ENCODE measurements at places on chromosomes 7 and 10.
A peak's percentile ranks its signal among the peaks of the same experiment; 100 is the strongest.

GRCh38 chr7:8514781-8515519 is 81.5 kb downstream of the NXPH1 start:
- no peak for DNase-seq

GRCh38 chr7:105831824-105832535 is 44.4 kb downstream of the ATXN7L1 start:
- no peak for DNase-seq

DNA sequence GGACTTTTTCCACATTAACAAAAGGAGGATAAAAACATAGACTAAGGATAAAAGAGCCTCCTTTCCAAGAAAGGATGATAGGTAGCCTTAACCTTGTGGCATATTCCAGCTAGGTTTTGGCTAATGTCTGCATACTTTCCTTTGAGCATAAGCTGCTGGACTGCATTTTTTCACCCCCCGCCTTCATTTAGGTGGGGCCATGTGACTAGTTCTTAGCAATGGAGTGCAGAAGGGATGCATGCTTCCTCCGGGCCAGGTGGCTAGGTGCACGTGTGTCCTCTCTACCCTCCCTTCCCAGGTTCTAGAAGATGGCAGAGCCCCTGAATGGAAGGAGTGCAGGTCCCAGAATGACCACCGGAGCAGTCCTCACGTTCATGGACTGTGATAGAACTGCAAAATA is 59.8 kb downstream of the BPGM start:
- DNase-seq, result no peak

DNA sequence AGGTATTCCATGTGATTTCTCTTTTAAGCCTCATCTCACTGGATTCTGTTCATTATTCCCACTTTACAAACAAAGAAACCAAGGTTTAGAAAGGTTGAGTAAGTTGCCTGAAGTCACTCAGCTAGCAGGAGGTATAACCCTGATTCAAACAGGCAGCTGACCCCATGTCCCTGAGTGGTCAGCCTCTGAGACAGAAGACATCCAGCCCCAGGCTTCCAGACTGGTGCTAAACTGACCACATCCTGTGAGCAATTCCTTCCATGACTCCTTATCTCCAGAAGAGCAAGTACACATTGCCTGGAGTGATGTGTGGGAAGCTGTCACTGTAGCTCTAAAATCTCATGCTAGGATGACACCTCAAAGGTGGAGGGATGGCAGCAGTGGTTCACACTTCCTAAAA is 3.7 kb downstream of the PLPP4 start:
- peak; percentile 89 for DNase-seq

Measured in AG08395 (cell line).